Uterus (tissue), 4 donors: ENCODE measurements at places on chromosomes 2 and 18. TPM values are rescaled to one million over a fixed set of nuclear protein-coding genes. Genes with fewer than 3 reads are reported as not detected.

DNA sequence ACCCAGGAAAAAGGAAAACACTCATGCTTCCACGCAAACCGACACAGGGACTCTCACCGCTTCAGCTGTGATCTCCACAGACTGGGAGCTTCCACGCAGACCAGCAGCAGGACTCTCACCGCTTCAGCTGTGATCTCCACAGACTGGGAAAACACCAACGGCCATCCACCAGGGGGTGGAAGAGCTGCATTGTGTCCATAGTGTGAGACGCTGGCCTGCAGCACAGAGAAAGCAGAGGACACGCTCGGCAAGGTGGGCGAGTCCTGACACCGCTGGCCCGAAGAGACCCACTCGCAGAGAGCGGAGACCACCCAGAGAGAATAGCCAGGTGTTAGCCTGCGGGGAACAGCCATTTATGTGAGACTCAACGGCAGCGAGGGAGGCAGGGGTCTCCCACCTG lies 42.5 kb upstream of the NFATC1 start:
- no peaks in the 10 kb centered on the region for H3K4me1 ChIP-seq
- H3K27ac ChIP-seq, result no peak overlapping the region
- no peak overlapping the region for H3K4me3 ChIP-seq
- no peak for DNase-seq
- H3K36me3 ChIP-seq, result no peaks in the 10 kb centered on the region

The ASXL2 gene
- 10.3 TPM for total RNA-seq

DNA sequence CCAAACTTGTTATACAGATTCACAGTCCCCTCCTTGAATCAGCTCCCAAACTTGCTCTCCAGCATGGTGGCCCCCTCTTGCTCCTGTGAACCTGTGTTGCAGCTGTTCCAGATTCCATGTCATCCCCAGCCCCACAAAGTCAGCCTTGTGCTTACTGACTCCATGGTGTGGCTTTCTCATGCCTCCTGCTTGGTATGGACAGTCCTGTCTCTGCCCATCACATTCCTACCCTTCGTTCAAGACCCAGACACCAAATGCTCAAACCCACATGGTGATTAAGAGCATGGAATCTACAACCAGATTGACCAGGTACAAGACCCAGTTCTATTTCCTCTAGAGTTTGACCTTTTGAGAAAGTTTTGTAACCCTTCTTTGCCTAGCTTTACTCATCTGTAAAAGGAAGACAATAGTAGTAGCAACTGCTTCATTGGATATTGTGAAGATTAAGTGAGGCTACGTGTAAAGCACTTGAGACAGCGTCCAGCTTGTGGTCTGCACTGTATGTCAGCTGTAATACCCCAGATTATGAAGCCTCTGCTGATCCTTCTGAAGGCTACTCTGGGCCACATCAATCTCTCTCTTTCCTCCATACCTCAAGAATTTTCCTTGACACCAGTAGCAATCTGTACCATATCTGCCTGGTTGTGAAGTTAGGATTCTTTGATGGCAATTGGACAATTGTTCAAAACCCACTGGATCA lies 146.4 kb upstream of the HAAO start:
- H3K27me3 ChIP-seq, result no peaks in the 10 kb centered on the region
- DNase-seq, result no peak
- H3K27ac ChIP-seq, result peak overlapping the region; percentile 55
- no peaks in the 10 kb centered on the region for H3K36me3 ChIP-seq
- no peak overlapping the region for H3K4me3 ChIP-seq
- no peaks in the 10 kb centered on the region for H3K4me1 ChIP-seq

DNA sequence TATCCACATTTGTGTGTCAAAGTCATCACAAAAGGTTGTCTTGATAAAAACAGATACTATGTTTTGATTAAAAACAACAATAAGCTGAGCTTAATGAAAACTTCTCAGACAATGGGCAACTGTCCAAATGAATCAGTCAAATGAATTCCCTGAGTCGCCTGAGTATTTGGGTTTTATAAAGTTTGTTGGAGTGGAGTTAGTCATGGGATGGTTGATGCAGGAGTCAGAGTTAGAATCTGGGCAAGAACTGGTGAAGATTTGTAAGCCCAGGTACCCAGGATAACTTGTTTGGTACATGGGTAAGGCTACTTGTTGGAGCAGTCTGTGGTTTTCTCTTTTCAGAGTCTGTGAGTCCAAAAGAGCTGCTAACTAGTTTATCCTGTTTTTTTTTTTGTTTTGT lies 34.4 kb upstream of the RAPGEF4 start:
- H3K4me1 ChIP-seq, result peaks cover 6% of the 10 kb centered on the region
- H3K27ac ChIP-seq, result no peak overlapping the region
- no peak overlapping the region for H3K4me3 ChIP-seq
- no peak for DNase-seq
